ENCODE measurements at places on chromosomes 3 and 15.

- DNase-seq = no peak
Observed at GRCh38 chr15:62856466-62857246, 185.9 kb upstream of the TPM1 start.

DNA sequence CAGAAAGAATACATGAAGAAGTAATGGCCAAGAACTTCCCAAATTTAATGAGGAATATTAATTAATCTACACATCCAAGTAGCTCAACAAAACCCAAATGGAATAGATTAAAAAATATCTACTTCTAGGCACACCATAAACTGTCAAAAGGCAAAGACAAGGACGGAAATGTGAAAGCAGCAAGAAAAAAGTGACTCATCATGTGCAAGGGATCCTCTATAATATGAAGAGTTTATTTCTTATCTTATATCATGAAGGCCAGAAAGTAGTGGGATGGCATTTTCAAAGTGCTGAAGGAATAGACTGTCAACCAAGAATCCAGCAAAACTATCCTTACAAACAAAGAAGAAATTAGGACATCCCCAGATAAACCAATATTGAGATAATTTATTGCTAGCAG, 73.9 kb upstream of the PRICKLE2 start:
- DNase-seq = no peak

DNA sequence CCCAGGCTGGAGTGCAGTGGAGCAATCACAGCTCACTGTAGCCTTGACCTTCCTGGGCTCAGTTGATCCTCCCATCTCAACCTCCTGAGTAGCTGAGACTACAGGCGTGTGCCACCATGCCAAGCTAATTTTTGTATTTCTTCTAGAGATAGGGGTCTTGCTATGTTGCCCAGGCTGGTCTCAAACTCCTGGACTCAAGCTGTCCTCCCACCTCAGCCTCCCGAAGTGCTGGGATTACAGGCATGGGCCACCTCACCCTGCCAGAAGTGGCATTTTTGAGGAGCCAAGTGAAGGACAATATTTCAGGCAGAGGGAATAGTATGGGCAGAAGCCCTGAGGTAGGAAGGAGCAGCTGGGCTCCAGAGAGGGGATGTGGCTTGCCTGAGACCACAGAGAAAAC, 4.7 kb downstream of the ANKDD1A start:
- DNase-seq = no peak

GRCh38 chr3:99084156-99084555, 182.7 kb upstream of the DCBLD2 start:
- no peak for DNase-seq

DNA sequence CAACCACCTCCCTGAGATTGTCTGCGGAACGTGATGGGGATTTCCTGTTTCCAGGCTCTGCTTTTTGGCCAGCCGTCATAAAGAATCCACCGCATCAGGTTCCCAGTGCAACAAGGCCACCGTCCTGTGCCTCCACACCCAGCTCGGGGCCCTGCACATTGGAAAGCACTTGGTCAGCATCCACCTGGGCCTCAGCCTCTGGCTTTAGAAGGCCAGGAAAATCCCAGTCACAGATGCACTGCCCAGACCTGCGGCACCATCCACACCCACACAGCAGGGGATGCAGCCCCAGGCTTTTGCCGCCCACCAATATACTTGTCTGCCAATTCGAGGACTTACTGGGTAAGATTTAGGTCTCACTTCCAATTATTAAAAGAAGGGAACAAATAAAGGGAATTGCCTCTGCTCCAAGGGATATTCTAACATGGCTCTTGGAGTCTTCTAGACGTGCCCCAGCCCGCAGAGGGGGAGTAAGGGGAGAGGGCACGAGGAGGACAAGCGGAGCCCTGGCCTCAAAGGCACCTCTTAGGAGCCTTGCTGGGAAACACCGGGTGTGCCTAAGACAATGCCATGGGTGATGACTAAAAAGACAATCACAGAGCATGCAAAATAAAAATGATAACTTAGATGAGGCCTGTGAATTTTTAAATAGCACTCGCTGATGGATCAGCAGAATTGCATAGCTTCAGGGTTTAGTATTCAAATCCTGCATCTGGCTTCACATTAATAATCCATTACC, 169.2 kb downstream of the FOXP1 start:
- DNase-seq = no peak

GRCh38 chr3:184683234-184683633, 28.6 kb downstream of the MAGEF1 start:
- DNase-seq = no peak

DNA sequence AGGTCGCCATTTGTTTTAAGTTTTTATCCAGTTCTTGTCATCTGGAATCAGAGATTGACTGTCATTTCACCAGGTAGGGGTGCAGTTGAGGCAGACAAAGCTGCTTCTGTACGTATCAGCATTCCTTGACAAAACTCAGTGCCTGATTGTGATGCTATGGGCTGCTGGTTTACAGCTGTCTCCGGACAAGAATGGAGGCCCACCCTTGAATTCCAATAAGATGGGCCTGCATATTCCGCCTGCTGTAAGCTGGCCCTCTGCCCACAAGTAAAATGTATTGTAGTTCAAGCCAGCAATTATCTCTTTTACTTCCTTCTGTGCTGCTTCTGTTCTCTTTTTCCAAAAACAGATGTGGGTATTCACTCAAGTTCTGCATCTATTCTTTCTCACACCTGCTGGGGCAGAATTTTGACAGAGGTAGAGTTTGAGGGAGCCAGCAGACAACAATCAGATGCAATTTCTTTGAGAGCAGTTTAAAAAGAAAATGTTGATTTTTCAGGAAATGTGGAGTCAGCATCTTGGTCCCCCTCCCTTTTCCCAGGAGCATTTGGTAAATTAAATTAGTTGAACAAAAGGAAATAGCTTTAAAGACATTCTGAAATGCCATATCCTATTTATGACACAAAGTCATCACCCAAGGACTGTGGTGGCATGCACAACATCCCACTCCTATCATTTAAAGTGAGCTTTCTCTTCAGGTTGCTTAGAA, 53.5 kb downstream of the IQCH start:
- DNase-seq = no peak

- DNase-seq = no peak
Observed at GRCh38 chr15:70722266-70723121, 40.9 kb downstream of the UACA start.

- DNase-seq = no peak
Observed at GRCh38 chr3:156417559-156418132, 137.3 kb downstream of the SSR3 start.

DNA sequence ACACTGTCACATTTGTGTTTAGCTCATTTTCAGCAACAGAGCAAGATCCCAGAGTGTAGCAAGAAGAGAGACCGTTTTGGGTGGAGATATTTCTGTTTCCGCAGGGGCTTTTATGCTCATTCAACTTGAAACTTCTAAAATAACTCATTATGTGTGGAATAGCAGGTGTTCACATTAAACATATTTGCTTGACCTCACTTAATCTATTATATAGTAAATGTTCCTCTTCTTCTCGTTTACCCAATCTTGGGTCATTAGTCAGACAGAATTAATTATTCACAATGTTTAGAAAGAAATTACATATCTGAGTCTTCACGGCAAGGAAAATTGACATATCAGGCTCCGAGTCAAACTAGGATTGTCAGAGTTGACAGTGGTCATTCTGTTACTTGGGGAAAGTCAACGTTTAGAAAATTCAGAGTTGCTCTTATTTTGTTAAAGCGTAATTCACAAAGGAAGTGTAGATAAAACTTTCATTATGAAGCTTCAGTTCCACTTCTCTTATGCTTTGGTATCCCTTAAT, 222.9 kb downstream of the TPRG1 start:
- no peak for DNase-seq

DNA sequence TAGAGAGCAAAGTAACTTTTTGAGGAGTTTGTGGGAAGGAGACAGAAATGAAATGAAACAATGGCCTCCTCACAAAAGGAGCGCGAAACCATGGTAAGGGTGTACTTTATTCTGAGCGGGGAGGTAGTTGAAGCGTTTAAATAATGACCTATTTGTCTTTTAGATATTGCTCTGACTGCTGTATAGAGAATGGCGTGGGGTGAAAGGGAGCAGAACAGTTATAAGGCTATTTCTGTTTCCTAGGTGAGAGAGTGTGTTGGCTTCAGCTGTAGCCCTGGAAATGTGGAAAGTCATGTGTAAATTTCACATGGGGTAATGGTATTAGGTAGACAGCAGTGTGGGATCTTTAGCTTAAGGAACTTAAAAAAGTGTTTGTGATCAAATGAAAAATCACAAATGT, 54.9 kb downstream of the CNTN4 start:
- DNase-seq = no peak

- no peak for DNase-seq
Observed at GRCh38 chr3:187568171-187568570, 102.0 kb downstream of the SST start.

GRCh38 chr15:98977441-98977840, 30.2 kb downstream of the PGPEP1L start:
- no peak for DNase-seq

DNA sequence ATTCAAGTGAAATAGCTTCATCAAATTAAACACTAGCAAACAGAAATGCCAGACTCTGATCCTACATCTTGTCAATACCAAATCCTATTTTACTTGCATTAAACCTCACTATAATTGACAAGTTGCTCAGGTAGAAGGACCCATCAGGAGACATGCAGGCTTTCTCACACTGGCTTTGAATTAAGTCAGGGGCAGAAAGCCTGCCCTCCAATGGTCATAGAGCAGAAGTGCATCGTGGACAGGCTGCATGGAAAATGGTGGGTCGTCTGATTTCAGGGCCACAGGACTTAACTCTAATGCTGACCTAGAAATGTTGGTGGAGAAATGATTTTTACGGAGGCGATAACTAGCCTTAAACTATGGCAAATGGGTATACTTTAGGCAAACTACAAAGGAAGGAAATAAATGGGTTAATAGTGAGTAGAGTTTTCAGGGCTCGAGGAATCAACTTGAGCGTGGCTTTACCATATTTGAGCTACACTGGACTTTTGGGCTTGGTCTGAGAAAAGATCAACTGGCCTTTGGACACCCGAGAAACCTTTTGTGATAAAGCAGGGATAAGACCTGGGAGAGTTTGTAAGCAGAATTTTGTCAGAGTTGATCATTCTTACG, 283.9 kb downstream of the GRM7 start:
- no peak for DNase-seq

DNA sequence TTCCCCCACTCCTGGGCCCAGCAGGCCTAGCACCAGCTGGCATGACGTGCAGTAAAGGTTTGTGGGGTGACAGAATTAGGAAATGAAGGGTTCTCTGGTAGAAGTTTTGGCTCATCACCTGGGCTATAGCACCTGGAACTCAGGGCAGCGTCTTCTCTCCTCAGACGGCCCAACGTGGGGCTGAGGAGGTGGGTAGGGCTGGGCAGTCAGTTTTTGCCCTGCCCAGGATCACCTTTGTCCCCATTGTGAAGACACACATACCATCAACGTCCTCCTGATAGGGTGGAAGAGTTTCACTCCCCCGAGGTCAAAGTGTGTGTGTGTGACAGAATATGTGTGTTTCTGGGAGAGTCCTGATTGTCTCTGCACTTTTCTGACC, 12.1 kb downstream of the KBTBD13 start:
- DNase-seq = no peak

DNA sequence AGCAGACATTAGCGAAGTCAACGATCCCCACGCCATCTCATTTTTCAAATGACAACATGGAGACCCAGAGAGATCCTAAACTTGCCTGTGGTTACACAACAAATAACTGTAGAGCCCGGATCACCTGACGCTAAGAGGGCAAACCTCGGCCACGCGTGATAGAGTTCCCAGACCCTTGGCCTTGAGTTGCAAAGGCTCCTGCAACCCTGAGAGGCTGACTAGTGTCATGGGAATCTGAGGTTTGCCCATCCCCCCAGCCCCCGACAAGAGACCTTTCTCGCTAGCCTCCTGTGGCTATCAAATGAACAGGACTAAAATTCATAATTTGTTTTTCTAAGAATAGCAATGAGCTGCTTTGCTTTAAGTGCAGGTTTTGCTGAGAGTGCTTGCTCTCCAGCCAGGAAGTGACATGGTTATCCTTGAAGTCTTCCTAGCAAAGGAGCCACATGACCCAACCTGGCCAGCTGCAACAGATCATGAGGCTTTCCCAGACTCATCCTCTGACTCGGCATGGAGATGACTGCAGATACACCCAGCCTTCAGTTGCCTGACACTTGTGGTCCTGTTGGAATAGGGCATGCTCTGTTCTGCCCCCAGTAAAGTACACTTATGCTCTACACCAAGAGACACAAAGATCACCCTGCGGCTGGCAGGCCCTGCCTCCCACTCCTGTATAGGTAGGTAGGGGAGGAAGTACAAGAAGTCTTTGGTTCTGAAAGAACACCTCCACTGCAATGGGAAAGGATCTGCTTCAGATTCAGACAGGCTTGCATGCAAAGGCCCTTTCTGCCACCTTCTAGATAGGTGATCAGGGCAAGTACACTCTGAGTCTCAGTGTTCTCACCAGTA, 36.0 kb downstream of the MCF2L2 start:
- peak; percentile 9 for DNase-seq

DNA sequence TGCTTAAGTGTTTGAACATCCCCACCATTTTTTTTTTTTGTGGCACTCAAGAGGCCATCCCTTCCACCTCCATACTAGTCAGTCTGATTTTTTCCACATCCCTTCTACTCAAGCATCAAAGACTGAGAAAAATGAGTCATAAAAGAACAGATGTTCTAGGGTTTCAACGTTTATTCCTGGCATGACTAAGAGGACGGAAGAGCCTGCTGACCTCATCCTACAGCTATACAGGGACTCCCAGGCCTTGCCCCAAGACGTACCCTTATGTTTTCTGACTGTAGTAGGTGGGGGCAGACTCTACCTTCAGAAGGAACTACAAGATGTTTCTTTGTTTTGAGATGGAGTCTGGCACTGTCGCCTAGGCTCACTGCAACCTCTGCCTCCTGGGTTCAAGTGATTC, 3.3 kb upstream of the ITPKA start:
- DNase-seq = peak; percentile 80

- no peak for DNase-seq
Observed at GRCh38 chr3:112128843-112129727, 4.0 kb downstream of the GCSAM start.

GRCh38 chr15:65638109-65638508, 16.4 kb downstream of the SLC24A1 start:
- DNase-seq = no peak

- no peak for DNase-seq
Observed at GRCh38 chr3:28575746-28576613, 227.4 kb upstream of the AZI2 start.

- no peak for DNase-seq
Observed at GRCh38 chr15:100759106-100759505, 120.5 kb upstream of the ALDH1A3 start.

GRCh38 chr3:98592345-98592935, 971 bp downstream of the CPOX start:
- no peak for DNase-seq
